ENCODE measurements at places on chromosomes 2 and 18.

- DNase-seq: peak; percentile 33
Measured at GRCh38 chr2:111167076-111167862, 46.6 kb downstream of the BCL2L11 start.

DNA sequence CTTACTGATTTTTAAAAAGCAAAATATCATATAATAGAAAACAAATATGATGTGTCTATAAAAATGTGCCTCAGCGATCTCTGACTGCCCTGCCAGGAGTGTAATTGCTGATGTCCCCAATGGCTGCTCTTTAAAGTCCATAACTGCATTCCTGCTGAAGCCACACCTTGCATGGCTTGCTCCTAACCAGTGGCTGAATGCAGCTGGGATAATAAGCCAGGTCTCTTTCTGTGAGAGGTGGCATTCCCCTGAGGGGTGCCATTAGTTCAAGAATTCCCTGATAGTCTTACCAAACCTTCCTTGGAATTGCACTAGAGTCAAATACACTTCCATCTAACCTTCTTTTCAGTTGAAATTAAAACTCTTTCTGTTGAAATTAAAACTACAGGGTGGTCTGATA is 125.8 kb upstream of the ZNF804A start:
- no peak for DNase-seq

- no peak for DNase-seq
Measured at GRCh38 chr2:152330235-152330866, 4.6 kb upstream of the FMNL2 start.

DNA sequence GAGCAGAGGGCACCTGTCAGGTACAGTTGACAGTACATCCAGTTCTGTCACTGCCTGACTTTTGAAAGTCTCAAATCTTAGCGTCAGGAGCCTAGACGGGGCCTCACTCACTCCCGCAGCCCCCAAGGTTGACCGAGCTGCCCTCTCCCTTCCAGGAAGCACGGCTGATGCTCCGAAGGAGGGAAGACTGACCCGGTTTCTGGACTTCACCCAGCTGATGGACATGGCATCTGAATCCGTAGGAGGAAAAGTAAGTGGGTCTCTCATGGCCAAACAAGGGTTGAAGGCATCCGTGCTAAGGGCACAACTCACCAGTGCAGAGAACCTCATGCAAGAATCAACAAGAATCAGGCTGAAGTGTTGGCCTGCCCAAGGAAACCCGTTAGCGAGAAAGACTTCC is 12.9 kb downstream of the ALLC start:
- DNase-seq: no peak

GRCh38 chr2:109109342-109109741 is 19.7 kb upstream of the SH3RF3 start:
- DNase-seq: no peak

GRCh38 chr2:146240391-146240790 is 1604.4 kb upstream of the ACVR2A start:
- DNase-seq: no peak

DNA sequence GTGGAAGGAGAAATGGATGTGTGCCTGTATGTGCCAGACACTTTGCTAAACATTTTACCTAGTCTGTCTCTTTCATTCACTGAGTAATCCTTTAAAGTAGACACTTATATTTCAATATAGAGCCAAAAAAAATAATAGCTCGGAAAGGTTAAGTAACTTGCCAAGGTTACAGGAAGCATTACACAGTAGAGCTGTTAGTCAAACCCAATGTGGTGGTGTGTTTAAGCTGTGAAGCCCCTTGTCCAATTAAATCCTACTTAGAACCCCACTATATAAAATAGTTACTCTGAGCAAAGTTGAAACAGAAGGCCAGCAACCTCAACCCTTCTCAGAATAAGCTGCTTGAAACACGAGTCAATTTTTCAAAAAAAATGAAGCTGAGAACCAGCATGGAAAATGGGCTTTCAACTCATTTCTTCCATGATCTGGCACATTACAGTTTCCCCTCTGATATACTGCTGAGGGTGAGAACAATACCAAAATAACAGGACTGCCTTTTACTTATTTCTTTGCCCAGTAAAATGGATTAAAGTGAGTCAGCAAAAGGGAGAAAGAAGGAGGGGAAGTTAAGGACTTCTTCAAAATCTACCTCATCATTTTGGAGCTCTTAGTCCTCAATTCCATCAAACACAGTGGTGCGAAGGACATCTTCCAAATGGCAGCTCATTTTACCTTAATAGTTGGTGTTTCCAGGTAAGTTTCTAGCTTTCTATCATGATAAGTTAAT is 7.9 kb downstream of the RDH14 start:
- no peak for DNase-seq

- DNase-seq: no peak
Measured at GRCh38 chr2:203077451-203077850, 62.8 kb downstream of the NBEAL1 start.
